ENCODE measurements at places on chromosomes 3 and 15.

DNA sequence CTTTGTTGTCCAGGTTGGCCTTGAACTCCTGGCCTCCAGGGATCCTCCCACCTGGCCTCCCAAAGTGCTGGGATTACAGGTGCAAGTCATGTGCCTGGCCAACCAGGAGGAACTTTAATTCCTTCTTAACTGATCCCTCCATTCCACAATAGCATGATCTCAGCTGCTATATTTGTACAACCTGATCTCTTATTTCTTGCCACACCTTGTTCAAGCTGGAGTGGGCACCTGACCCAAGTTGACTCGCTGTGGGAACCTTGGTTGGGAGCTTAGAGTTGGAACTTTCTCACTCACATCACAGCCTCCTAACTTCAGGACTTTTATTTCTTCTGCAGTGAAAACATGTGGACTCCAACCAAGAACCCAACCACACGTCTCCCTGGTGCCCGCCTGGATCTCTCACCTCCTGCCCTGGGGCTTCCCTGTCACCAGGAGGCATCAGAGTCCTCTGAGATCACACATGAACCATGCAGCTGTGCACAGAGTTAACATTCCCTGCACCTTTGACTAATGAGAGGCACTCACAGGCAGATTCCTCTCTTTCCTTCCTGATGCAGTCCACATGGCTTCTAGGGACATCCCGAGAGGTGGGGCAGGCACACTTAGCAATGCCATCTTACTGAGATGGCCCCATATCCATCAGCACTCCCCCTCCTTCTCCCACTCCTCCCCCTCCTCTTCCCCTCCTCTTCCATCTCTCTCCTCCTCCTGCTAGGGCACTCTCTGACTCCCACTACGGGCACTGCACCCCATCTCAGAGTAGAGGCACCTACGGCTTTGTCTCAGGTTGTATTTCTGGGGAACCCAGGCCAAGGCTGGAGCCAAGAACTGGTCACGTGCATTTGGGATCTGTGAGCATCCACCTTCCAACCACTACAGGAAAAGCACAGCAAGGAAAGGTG, 9.7 kb upstream of the CYFIP1 start:
- no peak for DNase-seq

- peak; percentile 13 for DNase-seq
Observed at GRCh38 chr3:13642597-13642996, 93.7 kb downstream of the FBLN2 start.

DNA sequence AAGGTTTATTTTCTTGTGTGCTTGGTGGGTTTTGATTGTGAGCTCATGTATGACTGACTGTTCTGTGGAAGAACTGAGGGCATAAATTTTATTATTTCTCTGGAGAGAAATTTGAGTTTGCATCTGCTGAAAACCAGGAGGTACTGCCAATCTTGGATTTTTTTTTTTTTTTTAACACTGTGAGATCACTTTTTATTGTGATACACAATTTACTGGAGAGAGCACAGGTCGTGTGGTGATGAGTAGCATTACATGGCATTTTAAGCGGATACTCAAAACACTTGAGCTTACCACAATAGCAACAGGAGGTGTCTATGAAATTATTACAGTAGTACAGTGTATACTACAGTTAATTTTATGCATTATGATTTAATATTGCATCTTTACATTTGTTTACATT, 237.4 kb downstream of the MFSD1 start:
- no peak for DNase-seq

GRCh38 chr15:38048001-38048455, 113.6 kb downstream of the TMCO5A start:
- DNase-seq, result no peak

DNA sequence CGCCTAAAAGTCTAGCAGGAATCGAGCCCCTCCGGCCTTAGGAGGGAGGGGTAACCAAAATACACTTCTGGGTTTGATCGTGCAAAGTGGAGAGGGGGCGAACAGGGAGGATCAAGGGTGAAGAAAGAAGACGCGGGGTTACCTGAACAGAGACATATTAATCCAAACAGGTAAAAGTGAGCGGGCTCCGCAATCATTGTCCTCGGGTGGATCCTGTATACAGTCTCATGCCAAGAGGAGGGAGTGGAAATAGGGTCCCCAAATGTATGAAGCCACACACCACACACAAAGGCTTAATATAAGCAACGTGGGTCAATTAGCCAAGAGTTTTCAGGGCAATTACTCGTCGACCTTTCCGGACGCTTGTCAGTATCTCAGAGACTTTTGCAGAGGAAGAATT, 749.5 kb downstream of the ROBO1 start:
- no peak for DNase-seq

DNA sequence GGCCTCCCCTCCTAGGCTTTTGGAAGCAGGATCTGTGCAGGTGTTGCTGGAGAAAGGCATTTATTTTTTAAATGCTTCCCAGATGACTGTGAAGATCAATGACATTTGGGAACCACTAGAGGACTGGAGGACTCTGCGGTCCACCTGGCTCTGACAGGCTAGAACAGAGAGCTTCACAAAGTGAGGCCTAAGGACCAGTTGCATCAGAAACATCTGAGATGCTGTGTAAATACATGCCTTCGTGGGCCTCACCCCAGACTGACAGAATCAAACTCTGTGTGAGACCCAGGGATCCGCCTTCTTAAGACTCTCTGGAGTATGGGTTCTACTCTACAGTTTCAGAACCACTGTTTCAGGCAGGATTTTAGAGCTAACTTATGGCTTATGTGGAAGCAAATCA, 105.0 kb upstream of the ICE2 start:
- no peak for DNase-seq
